ENCODE measurements at places on chromosomes 6 and 20. TPM values are rescaled to one million over a fixed set of nuclear protein-coding genes. Genes with fewer than 3 reads are reported as not detected.

The WFDC2 gene
- 2,874 TPM for total RNA-seq

The C6orf132 gene
- 42.7 TPM for total RNA-seq

The HAO1 gene
- total RNA-seq: not detected

The HUS1B gene
- 1.2 TPM for total RNA-seq

The CCM2L gene
- 13.8 TPM for total RNA-seq

The NANP gene
- total RNA-seq: 5.1 TPM

The ZSCAN23 gene
- 5.5 TPM for total RNA-seq

- no peaks in the 10 kb centered on the region for H3K36me3 ChIP-seq
- no peak overlapping the region for H3K4me3 ChIP-seq
- no peaks in the 10 kb centered on the region for H3K27me3 ChIP-seq
- H3K27ac ChIP-seq: no peak overlapping the region
- DNase-seq: no peak
Observed at GRCh38 chr6:108368431-108369030, 73.7 kb downstream of the AFG1L start.

DNA sequence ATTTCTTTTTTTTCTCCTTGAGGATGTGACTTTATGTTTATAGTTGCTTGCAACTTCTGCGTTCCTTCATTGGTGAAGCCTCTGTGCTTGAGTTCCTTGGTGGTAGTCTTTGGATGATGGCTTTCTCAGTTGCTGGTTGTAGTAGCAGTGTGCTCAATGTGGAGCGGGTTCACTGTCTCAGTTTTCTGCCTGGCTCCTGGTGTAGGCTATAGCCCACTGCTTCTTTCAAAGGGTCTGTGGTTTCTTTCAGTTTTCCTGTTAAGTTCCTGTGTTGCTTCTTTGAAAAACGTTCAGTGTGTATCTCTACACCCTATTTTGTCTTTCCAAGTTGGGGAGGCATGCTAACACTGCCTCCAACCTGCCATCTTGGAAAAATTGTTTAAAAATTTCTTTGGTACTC is 33.9 kb upstream of the ZBTB24 start:
- H3K4me1 ChIP-seq: no peaks in the 10 kb centered on the region
- H3K27me3 ChIP-seq: no peaks in the 10 kb centered on the region
- no peaks in the 10 kb centered on the region for H3K36me3 ChIP-seq
- no peak for DNase-seq
- H3K27ac ChIP-seq: no peak overlapping the region
- no peak overlapping the region for H3K4me3 ChIP-seq

- H3K4me1 ChIP-seq: peaks cover 47% of the 10 kb centered on the region
- H3K27me3 ChIP-seq: no peaks in the 10 kb centered on the region
- no peaks in the 10 kb centered on the region for H3K36me3 ChIP-seq
Observed at GRCh38 chr20:50110141-50111047, 2.6 kb downstream of the UBE2V1 start.

DNA sequence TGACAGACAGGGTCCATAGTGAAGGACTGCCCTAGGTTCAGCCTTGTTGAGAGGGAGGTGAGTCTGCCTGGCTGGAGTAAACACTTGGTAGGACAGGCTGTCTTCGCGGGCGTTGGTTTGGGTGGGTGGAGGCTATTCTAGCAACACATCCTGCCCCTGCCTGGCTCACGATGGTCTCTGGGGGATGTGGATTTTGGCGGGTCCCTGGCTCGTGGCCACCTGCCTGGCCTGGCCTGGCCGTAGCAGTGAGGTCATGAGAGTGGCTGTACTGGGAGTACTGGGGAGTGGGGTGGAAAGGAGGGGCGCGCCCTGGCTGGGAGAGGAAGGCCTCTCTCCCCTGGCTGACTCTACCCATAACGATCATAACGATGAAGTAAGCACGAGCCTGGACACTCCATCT is 30.2 kb upstream of the MRPS18A start:
- H3K36me3 ChIP-seq: no peaks in the 10 kb centered on the region
- no peak overlapping the region for H3K4me3 ChIP-seq
- no peak for DNase-seq
- peak overlapping the region; percentile 67 for H3K27ac ChIP-seq
- H3K4me1 ChIP-seq: peaks cover 4% of the 10 kb centered on the region

DNA sequence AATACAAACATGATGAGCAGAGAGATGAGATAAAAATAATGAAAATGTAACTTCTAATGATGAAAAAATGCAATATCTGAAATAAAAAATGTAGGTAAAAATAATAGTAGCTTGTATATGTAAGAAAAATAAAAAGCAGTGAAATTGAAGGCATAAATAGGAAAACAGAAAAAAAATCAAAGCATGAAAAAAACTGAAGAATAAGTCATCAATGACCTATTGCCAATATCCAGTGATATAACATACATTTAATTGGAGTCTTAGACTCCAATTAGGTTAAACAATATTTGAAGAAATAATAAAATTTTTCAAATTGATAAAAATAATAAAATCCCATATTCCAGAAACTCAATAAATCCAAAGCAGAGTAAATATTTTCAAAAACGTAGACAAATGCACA is 114.0 kb upstream of the HDGFL1 start:
- H3K27ac ChIP-seq: no peak overlapping the region
- no peaks in the 10 kb centered on the region for H3K27me3 ChIP-seq
- H3K4me3 ChIP-seq: no peak overlapping the region

DNA sequence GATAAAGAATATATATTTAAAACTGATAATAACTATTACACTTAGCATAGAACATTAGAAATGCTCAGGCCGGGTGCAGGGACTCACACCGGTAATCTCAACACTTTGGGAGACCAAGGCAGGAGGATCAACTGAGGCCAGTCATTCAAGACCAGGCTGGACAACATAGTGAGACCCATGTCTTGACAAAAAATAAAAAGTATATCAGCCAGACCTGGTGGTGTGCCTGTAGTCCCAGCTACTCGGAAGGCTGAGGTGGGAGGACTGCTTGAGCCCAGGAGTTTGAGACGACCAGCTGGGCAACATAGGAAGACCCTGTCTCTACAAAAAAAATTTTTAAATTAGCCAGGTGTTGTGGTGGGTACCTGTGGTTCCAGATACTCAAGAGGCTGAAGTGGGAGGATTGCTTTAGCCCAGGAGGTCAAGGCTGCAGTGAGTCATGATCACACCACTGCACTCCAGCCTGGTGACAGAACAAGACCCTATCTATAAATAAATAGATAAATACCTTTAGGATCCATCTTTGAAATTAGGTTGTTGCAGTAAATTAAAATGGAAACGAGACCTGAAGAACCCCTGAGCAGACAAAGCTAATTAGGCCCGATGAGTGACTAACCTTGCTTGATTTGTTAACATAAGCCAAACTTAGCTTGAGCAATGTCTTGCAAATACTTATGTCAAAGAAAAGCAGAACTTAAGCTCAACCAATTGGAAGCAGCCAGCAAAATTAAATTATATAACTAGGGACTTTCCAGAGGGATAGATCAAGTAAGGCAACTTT is 75.8 kb upstream of the E2F3 start:
- H3K36me3 ChIP-seq: no peaks in the 10 kb centered on the region
- no peak overlapping the region for H3K4me3 ChIP-seq
- DNase-seq: no peak
- no peak overlapping the region for H3K27ac ChIP-seq
- no peaks in the 10 kb centered on the region for H3K27me3 ChIP-seq

DNA sequence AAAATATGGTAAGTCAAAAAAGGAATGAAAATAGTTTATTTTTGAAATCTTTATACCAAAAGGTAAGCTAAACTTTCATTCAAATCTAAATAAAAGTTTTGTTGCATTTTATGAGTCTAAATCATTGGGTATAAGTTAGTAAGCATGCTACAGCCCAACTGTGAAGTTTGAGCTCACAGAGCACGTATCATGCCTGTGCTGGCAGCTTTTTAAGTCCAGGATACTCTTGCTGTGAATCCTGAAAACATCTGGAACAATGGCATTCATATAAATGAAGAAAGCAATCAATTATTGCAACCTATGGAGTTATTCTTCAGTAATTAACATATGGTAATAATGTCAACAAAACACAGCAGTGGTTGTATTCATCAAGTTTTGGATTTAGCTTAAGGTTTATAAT is 656.9 kb downstream of the RFPL4B start:
- no peak overlapping the region for H3K4me3 ChIP-seq
- H3K27ac ChIP-seq: no peak overlapping the region
- H3K27me3 ChIP-seq: no peaks in the 10 kb centered on the region
- H3K4me1 ChIP-seq: no peaks in the 10 kb centered on the region

- no peak for DNase-seq
- H3K27ac ChIP-seq: no peak overlapping the region
- no peak overlapping the region for H3K4me3 ChIP-seq
- H3K36me3 ChIP-seq: no peaks in the 10 kb centered on the region
Observed at GRCh38 chr6:22068561-22069305, 228.1 kb downstream of the PRL start.

DNA sequence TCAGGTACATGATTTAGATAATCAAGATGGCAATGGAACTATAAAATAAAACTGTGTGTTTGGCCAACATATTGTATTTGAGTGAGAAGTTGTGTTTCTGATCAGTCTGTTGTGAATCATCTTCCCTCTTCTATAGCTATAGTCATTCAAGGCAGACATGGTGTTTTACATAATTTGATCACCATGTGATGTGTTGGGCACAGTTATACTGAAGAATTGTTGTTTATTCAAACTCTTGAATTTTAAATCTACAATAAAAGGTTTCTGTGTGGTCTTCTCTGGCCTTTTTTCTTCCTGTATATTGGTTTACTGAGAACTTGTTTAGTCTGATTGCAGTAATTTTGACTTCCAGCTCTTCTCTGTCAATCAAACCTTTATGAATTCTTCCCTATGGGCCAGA is 4.4 kb downstream of the RNF182 start:
- no peaks in the 10 kb centered on the region for H3K36me3 ChIP-seq
- no peaks in the 10 kb centered on the region for H3K4me1 ChIP-seq
- H3K4me3 ChIP-seq: no peak overlapping the region
- no peak overlapping the region for H3K27ac ChIP-seq
- DNase-seq: no peak

DNA sequence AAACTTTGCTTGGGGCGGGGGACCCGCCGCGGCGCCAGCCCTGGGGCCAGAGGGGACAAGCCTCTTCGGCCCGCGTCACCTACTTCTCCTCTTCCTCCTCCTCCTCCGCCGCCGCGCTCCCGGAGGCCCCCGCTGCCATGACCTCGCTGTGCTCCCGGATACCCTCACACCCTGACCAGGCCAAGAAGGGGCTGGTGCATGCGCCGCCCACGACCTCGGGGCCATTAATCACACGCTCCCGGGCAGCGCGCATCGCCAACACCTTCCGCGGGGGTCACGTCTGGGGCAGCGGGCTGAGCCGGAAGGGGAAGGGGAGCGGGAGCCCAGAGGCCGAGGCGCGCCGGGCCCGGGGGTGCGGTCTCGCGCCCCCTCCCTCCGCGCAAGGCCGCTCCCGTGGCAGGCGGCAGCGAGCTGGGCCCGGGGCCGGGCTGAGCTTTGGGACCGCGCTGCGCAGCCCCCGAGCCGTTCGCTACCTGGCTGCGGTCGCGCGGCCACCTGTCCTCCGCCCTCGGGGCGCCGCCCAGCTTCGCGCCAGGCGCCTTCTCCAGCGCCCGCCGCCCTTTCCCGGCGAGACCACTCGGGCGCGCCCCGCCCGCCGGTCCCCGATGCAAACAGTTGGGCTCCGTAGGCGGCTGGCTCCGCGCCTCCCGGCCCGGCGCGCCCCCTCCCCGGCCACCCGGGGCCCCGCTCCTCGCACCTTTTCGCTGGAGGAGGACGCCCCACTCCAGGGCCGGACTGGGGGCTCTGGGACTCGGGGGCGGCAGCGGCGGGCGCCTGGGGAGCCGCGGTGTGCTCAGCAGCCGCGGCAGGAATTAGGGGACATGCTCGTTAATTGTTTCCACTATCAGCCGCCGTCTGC is 575 bp upstream of the CNR1 start:
- H3K27me3 ChIP-seq: peaks cover 14% of the 10 kb centered on the region
- peak; percentile 42 for DNase-seq
- peak overlapping the region; percentile 29 for H3K4me3 ChIP-seq
- H3K36me3 ChIP-seq: no peaks in the 10 kb centered on the region
- no peaks in the 10 kb centered on the region for H3K4me1 ChIP-seq

- DNase-seq: no peak
- H3K36me3 ChIP-seq: no peaks in the 10 kb centered on the region
- H3K27ac ChIP-seq: peak overlapping the region; percentile 67
- no peak overlapping the region for H3K4me3 ChIP-seq
- no peaks in the 10 kb centered on the region for H3K27me3 ChIP-seq
- H3K4me1 ChIP-seq: no peaks in the 10 kb centered on the region
Observed at GRCh38 chr6:43810965-43811732, 41.1 kb downstream of the VEGFA start.

GRCh38 chr6:33967265-33967767 is 163.5 kb upstream of the MLN start:
- no peak overlapping the region for H3K4me3 ChIP-seq
- no peaks in the 10 kb centered on the region for H3K4me1 ChIP-seq
- no peaks in the 10 kb centered on the region for H3K27me3 ChIP-seq
- H3K36me3 ChIP-seq: no peaks in the 10 kb centered on the region
- H3K27ac ChIP-seq: no peak overlapping the region

- H3K4me3 ChIP-seq: no peak overlapping the region
- H3K36me3 ChIP-seq: no peaks in the 10 kb centered on the region
- peaks cover 6% of the 10 kb centered on the region for H3K4me1 ChIP-seq
- DNase-seq: peak; percentile 46
- H3K27ac ChIP-seq: no peak overlapping the region
Observed at GRCh38 chr6:43877463-43878126, 107.6 kb downstream of the VEGFA start.

GRCh38 chr6:149935668-149936067 is 6.1 kb upstream of the ULBP2 start:
- H3K4me3 ChIP-seq: no peak overlapping the region
- peaks cover 54% of the 10 kb centered on the region for H3K27me3 ChIP-seq
- H3K36me3 ChIP-seq: no peaks in the 10 kb centered on the region
- no peak overlapping the region for H3K27ac ChIP-seq

DNA sequence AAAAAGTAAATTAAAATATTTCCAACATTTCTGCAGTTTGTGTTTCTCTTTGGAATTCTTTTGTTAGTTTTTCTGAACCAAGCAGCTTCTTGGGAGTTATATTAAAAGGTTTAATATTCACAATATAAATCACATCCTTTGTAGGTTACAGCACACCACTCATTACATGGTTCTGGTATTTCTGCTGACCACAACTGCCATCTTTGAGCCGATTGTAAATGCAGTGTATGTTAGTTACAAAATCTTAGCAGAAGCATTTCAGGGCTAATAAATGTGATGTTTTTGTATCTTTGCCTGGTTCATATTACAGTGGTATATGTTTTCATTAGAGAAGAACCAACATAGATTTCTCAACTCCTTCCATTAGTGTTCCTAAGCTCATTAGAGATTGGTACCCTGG is 19.1 kb upstream of the TSHZ2 start:
- H3K27me3 ChIP-seq: no peaks in the 10 kb centered on the region
- no peaks in the 10 kb centered on the region for H3K36me3 ChIP-seq
- H3K27ac ChIP-seq: no peak overlapping the region
- no peak overlapping the region for H3K4me3 ChIP-seq
